ENCODE measurements at places on chromosomes 2 and 18. TPM values are rescaled to one million over a fixed set of nuclear protein-coding genes. Genes with fewer than 3 reads are reported as not detected.

GRCh38 chr18:23822590-23823385, 133.5 kb downstream of the LAMA3 start:
- DNase-seq: no peak

DNA sequence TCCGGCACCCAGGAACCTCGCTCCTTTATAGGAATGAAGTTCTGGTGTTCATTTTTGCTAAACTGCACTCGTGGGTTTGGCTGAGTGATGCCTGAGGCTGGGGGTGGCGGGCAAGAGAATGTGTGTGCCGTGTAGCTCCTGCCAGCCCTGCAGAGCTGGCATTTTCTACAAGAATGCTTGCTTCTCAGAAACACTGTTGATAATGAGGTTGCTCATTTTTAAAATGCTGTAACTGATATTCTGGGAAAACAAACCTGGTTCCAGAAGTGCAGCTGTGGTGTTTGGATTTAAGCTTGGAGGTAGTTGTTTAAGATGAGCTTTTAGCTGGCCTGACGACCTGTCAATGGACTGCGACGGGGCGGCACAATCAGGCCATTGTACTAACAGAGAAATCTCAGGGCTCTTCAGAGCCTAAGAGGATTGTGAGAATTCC, 511.9 kb upstream of the TNP1 start:
- no peak for DNase-seq

DNA sequence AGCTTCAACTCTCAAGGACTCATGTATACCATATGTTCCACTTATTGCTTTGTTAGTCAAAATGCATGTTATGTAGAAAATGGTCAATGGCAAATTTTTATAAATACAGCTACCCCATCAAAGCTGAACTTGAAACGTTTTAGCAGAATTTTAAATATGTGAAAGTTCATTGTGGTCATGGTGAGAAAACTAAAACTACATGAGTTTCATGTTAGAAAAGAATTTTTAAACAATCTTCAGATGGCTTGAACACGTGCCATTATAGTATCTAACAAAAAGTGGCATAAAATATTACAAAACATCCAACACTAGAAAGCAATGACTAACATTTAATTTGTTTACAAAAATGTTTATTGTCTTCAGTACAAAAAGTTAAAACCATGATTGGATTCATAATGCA, 246.0 kb upstream of the KCNJ3 start:
- no peak for DNase-seq

- no peak for DNase-seq
Observed at GRCh38 chr2:147649286-147649685, 195.5 kb upstream of the ACVR2A start.

DNA sequence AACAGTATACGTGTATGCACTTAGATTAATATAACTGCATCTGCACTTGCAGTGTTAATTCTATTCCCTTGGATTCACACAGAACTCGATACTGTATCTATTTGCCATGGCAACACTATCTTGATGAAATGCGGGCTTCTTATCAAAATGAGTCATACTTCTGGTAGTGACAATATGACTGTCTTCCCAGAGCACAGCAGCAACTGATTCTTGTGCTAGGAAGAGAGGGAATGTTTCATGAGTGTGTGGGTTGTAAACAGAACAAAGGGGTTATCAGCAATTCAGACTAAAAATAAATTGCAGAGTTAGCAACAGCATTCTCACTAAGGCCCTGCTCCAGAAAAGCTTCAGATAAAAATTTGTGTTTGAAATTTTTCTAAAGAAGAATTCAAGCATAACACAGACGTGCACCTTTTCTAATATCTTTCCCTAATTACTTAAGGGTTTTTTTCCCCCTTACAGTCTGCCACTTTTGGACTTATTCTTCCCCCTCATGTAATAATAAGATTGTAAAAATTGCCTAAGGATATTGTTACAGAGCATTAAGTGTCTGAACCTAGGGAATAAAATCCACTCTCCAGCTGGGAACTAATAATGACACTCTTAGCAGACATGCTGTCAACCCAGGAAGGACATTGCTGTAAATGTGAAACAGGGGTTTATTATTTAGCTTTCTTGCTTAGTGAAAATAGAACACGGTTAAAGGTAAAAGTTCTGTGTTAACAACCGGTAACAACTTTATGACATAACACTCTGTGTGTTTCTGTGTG, 99.9 kb upstream of the SLC38A11 start:
- no peak for DNase-seq

GRCh38 chr2:122333932-122334331, 578.5 kb downstream of the TSN start:
- no peak for DNase-seq

- DNase-seq: no peak
Observed at GRCh38 chr2:217069263-217070042, 209.6 kb upstream of the TNP1 start.

- DNase-seq: no peak
Observed at GRCh38 chr2:26571316-26571715, 69.8 kb downstream of the CIB4 start.

DNA sequence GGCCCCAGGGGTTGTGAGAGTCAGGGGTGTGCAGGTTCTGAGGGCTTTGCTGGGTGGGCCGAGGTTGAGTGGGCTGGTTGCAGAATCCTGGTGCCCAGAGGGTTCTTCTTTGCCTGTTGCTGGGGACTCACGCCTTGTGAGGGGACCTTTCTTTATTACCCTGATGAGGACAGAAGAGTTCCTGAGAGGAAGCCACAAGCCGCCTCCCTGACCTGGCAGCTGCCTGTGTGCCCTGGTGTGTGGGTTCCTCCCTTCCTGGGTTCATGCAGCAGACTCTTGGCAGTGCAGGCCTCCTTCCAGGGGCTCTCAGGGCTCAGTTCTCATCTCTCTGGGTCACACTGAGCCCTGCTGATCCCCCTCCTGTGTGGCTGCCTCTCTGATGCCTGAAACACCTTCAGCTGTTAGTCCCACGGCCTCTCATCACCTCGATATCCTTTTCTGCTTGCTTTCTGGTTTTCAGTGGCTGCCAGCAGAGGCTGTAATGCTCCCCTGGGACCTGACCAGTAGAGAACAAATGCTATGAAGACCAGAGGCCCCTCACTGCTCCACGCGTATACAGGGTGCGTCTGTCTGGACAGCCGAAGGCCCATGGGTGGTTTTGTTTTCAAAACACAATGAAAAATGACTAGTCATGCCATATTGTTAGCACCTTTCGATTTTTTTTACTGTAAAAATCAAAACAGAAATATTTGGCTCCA, 191.3 kb downstream of the AGAP1 start:
- no peak for DNase-seq

DNA sequence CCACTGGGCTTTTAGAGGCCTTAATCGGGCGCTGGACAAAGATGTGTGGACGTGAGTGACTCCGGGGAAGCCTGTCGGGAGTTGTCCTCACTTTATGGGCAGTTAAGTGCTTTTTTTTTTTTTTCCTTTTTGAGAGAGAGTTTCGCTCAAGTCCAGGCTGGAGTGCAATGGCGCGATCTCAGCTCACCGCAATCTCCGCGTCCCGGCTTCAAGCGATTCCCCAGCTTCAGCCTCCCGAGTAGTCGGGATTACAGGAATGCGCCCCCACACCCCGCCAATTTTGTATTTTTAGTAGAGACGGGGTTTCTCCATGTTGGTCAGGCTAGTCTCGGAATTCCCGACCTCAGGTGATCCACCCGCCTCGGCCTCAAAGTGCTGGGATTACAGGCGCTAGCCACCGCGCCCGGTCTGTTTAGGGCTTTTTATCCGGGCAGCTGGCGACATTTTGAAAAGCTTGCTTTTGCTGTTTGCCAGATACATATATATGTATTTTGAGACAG, 1.5 kb downstream of the MSH6 start:
- no peak for DNase-seq

DNA sequence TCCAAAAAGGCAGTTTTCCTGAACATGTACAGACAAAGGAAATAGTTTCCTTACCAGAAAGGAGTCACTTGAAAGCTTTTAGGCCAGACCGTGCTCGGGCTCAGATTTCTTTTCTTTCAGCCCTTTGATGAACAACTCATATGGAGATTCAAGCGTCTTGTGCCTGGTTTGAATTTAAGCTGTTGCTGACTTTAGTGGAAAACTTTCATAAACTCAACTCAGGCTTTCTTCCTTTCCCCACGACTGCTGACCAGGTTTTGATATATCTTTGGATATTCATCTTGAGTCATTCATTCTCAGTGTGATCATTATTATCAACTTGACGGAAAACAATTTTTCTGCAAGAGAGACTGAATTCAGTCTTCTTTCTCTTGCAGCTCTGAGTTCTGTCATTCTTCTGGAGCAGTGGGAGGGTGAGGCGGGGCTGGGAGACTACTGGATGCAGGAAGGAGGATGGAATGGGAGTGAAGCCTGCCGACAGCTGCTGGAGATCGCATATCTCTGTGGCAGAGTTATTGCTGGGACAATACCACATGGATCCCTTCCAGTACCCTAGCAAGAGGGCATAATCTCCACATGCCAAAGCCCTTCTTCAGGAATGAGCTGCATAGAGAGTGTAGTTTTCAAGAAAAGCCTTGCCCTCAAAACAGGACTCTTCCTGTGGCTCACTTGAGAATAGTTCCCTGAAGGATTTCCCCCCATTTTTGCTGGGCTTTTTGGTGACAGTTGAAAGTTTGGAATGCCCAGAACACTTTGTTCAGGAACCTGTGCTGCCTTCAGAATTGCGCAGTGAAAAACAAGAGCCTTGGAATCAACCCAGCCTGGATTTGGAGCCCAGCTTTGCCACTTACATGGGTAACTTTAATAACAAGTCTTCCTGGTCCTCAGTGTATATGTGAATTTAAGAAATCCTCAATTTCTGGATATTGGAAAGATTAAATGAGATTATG, 364.4 kb downstream of the ZNF521 start:
- DNase-seq: no peak

DNA sequence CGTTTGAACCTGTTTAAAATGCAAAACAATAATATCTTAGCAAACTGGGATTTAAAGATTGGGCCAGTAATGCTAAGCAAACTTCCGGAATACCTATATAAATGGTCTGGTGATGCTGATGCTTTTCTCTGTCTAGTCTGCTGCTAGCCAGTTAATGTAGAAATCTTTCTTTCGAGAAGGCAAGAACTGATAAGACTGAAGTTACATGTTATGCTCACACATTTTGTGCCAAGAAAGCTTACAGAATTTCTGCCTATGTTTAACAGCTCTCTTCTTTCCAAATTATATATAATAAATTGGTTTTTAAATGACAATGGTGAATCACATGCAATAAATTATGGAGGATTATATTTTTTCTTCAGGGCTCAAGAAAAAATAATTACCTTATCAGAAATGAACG, 37.9 kb downstream of the GCA start:
- no peak for DNase-seq

GRCh38 chr2:180873219-180873618, 107.2 kb upstream of the UBE2E3 start:
- DNase-seq: no peak

DNA sequence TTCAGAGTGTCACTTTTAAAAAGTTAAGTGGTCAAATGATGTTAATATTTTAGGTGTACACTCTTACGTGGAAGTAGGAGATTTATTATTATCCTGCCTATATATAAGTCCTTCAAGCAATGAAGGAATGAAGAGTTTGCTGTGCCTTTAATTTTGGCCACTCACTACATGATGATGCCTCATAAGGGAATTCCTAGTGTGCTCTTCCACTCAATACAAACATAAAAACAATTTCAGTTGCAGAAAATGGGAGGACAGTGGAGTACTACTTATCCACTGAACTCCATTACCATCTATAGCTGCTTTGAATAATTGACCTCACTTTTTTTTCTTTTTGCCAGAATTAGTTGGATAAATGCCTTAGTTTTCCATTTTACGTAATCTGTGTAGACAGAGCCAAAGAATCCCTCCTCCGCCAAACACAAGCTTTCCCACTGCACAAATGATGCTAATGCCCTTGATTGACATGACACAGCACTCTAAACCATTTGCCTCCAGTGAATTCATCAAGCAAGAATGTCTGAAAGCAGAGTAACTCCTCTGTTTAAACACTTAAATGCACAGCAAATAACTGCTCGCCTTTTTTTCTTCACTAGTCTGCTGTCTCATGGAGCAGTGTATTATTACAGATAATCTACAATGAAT, 751.1 kb upstream of the FANCL start:
- DNase-seq: no peak

- no peak for DNase-seq
Observed at GRCh38 chr2:81647715-81648230, 1343.2 kb upstream of the LRRTM1 start.

DNA sequence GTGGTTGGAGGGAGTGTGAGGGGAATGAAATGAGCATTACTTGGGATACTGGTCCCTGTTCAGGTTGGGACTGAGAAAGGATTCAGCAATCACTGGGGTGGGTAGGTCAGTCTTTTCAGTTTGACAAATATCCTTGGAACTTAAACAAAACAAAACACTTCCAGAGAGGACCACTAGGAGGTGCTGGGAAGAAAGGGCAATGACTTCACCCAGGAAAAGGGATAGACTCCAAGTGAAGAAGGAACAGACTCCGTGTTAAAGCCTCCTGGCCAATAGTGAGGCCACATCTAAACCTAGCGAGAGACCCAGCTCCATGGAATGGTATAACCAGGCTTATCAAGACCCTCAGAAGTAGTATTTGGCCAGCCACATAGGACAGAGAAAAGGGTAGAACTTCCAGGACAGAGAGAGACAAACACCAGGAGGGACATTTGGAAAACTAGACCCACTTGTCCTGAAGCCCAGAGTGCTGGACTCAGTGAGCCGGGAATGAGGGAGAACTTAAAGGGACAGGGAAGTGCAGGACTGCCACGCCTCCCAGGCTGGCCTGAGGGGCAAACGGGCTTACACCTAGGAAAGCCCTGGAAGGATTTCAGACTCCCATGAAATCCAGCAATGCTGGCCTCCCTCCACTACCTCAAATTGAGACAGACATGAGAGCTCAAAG, 19.6 kb upstream of the KCNG3 start:
- DNase-seq: no peak

DNA sequence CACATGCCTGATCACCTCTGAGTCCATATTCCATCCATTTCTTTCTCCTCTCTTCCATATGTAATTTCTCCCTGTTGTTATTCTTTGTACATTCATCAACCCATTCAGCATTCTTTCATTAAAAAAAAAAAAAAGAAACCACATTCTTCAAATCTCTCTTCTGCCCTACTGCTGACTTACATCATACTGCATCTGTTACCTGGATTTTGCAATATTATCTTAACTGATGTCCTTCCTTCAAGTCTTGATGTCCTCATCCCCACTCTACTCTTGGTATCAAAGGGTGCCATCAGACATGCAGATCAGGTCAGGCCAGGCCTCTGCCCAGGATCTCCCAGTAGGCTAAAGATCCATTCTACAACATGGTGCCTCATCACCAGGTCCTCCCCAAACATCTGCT, 90.6 kb downstream of the SGPP2 start:
- no peak for DNase-seq

DNA sequence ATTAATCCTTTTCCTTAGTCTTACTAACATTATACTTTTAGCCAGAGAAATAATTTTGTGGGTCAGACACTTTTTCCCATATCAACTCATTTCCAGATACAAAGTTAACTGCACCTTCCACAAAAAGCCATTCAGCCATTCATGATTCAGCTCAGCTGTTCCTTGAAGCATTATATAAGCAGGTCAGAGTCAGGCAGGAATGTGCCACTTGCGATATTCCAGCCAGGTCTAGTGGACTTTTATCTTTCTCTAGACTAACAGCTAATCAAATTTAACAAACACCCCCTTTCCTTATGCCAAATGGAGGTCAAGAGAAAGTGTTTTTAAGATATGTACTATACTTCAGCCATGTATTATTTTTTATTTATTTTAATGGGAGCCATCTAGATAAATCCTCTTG, 75.6 kb upstream of the EPB41L3 start:
- DNase-seq: no peak

Gene SPEG
- 8.4 TPM for total RNA-seq

Gene GATA6
- total RNA-seq: not detected

Gene DUSP2
- 240 TPM for total RNA-seq

Gene GPBAR1
- total RNA-seq: 1.5 TPM

Gene GRB14
- total RNA-seq: not detected

Gene SKOR2
- total RNA-seq: not detected

Gene ATAD2B
- total RNA-seq: 48.3 TPM

Gene MRO
- total RNA-seq: not detected

Gene TNFRSF11A
- 3.1 TPM for total RNA-seq

Data from T-helper 17 cell (primary cell).